ENCODE measurements at places on chromosomes 6 and 20.

GRCh38 chr6:152170702-152171667, 363.5 kb downstream of the ESR1 start:
- no peak for DNase-seq

- DNase-seq: no peak
Measured at GRCh38 chr6:44481760-44482159, 94.3 kb downstream of the CDC5L start.

DNA sequence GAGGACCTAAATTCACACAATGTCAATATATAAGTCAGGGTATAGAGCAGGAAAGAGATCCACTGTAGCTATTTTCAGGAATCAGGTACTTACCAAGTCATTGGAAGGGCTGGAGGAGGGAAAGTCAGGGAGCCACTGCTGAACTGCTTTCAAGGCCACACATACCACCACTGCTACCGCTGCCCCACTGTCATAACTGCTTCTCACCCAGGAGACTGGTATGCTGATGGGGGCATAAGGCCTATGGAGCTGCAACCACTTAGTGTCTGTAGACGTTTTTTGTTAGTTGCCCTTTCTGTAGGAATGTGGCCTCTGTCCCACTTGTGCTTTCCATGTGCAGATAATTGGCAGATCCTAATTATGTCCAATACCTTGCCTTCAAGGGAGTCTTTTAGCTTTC, 5.4 kb downstream of the SMAP1 start:
- no peak for DNase-seq

DNA sequence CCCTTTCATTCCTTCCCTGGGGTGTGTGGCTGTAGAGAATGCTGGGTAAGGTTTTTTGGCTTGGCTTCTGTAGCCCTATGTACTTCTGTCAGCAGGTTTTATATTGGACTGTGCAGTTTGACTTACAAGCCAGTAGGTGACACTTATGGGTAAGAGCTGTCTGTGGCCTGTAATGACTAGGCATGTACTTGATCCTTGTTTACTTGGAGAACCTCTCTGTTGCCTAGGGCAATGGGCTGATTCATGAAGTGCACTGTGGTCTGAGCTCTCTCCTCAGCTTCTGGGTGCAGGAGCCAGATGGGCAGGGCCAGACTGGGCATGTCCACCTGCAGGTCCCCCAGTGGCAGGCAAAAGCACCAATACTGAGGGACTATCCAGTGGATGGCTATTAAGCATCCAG, 544.6 kb downstream of the ADGRB3 start:
- no peak for DNase-seq

DNA sequence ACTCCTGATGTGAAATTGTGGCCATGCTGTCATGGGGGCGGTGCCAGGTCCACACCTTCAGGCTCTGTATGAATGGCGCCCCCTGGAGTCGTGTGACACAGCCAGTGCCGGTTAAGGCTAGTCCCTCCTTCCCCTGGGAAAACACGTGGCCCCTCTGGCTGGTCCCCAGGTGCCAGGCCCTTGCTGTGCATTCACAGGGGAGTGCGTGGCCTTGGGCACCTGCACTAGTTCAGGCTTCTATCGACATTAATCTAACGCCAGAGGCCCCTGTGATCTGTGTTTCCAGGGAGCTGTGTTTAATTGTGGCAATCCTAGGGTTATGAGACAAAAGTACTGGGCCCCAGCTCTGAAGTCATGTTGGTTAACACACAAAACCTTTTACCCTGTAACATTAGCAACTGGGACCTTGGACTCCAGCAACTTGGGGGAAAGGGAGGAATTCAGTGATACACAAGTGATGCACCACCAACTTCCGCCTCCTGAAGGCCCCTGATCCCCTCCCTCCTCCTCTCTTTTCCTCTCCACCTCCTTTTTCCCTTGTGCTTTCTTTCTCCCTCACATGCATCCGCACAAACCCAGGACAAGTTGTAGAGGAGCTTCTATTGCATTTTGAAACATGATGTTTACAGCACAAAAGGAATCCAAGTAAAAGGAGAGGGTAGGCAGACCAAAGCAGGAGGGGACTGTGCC, 74.0 kb downstream of the SSR1 start:
- DNase-seq: peak; percentile 75

GRCh38 chr20:36303020-36303595, 3.0 kb upstream of the DLGAP4 start:
- DNase-seq: no peak

- DNase-seq: no peak
Measured at GRCh38 chr6:131015630-131016263, 47.3 kb downstream of the EPB41L2 start.

GRCh38 chr6:80319196-80319595, 212.7 kb downstream of the BCKDHB start:
- no peak for DNase-seq

- DNase-seq: no peak
Measured at GRCh38 chr20:24546232-24546892, 76.9 kb downstream of the SYNDIG1 start.

DNA sequence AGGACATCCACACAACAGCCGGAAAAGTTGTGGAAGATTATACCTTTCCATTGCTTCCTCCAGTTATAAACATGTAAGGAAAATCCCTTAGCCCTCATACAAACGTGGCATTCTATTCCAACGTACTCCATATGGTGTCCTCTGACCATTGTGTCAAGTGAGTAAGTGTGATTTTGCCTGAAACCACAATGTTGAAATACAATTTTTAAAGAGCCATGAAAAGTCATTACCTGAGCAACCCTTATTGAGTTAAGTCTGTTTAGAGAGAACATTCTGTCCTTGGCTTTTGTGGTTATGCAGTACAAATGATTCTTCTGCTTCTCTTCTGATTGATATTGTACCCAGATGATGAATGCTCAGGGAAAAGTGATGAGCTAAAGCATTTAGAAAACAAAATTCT, 530.1 kb downstream of the HAO1 start:
- DNase-seq: no peak

- DNase-seq: no peak
Measured at GRCh38 chr20:40571639-40572038, 117.4 kb downstream of the MAFB start.

GRCh38 chr6:134021396-134022122, 30.9 kb downstream of the SLC2A12 start:
- no peak for DNase-seq

GRCh38 chr20:20491784-20492264, 123.9 kb downstream of the INSM1 start:
- DNase-seq: no peak

DNA sequence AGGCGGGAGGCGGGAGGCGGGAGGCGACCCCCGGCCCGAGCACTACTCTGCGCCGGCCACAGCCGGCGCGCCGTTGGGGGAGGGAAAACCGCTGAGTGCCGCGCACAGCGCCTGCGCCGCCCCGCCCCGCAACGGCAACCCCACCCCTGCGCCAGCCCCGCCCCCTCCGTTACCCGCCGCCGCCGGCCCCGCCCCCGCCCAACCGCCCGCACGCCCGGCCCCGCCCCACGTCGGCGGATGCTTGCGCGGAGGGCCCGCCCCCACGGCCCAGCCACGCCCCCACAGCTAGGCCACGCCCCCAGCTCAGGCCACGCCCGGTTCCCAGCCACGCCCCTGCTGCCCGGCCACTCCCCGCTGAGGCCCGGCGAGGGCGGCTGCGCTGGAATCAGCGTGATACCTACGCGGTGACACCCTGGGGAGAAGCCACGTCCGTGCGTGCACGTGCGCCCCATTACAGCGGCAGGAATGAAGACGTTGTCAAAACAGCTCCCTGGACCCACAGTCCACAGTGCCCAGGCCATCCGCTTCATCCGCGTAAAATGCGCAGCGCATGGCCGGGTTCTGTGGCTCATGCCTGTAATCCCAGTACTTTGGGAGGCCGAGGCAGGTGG, at the start of gene TCFL5:
Gene TCFL5, minus strand, starts transcription at position 97 of the 611 bp plus-strand sequence. CDS start 152 bp downstream, outside the sequence.
- peak; percentile 92 for DNase-seq

- peak; percentile 18 for DNase-seq
Measured at GRCh38 chr20:22586645-22587310, 2.4 kb upstream of the FOXA2 start.

- no peak for DNase-seq
Measured at GRCh38 chr6:167819576-167819975, 7.1 kb upstream of the AFDN start.

GRCh38 chr6:41156001-41156400, 1.9 kb upstream of the TREML1 start:
- DNase-seq: no peak

GRCh38 chr6:148147463-148147830, 195.2 kb upstream of the SASH1 start:
- no peak for DNase-seq

DNA sequence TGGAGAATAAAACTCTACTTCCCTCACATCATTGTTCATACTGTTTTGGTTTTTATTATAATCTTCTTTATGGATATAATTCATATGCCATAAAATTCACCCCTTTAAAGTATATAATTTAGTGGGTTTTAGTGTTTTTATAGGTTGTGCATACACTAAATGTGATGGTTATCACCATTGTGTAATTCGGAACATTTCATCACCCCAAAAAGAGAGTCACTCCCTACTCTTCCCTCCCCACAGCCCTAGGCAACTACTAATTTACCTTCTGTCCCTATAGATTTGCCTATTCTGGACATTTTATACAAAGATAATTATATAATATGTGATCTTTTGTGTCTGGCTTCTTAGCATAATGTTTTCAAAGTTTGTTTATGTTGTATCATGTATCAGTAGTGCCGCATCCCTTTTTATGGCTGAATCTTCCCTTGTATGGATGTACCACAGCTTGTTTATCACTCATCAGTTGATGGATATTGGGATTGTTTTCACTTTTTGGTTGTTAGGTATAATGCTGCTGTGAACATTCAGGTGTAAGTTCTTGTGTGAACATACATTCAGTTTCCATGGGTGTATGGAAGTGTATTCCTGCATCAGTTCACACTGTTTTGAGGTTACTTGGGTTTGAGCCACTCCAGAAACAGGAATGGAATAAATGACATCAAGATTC, 4.2 kb downstream of the TM9SF4 start:
- no peak for DNase-seq

All from naive B cell (primary cell).